ENCODE measurements at places on chromosomes 3 and 15. TPM values are rescaled to one million over a fixed set of nuclear protein-coding genes. Genes with fewer than 3 reads are reported as not detected.

A4GNT gene
- not detected for total RNA-seq

IGF1R gene
- 43.8 TPM for total RNA-seq

GPR62 gene
- 0.07 TPM for total RNA-seq

TRIM42 gene
- not detected for total RNA-seq

SLC49A4 gene
- 14.6 TPM for total RNA-seq

C3orf85 gene
- total RNA-seq = not detected

PLSCR4 gene
- 89.9 TPM for total RNA-seq

SETD5 gene
- 40.2 TPM for total RNA-seq

CFAP92 gene
- total RNA-seq = 0.04 TPM

CHRNA5 gene
- total RNA-seq = 6.2 TPM

PRSS50 gene
- not detected for total RNA-seq

CCR8 gene
- not detected for total RNA-seq

MAGEL2 gene
- under 0.01 TPM for total RNA-seq

LRRC2 gene
- total RNA-seq = 0.85 TPM

CCDC54 gene
- total RNA-seq = not detected

ACKR2 gene
- total RNA-seq = not detected

TTC21A gene
- total RNA-seq = 0.86 TPM

LOXL1 gene
- total RNA-seq = 4.4 TPM

HIGD2B gene
- total RNA-seq = 0.07 TPM

NPAP1 gene
- not detected for total RNA-seq

NUP210 gene
- 1.1 TPM for total RNA-seq

CPA3 gene
- 13.2 TPM for total RNA-seq

CCR4 gene
- total RNA-seq = 0.21 TPM

SERINC4 gene
- total RNA-seq = not detected

LDHAL6B gene
- total RNA-seq = not detected

All from pulmonary artery endothelial cell (primary cell).